DMS153 (cell line): ENCODE measurements at places on chromosomes 6 and 20.

DNA sequence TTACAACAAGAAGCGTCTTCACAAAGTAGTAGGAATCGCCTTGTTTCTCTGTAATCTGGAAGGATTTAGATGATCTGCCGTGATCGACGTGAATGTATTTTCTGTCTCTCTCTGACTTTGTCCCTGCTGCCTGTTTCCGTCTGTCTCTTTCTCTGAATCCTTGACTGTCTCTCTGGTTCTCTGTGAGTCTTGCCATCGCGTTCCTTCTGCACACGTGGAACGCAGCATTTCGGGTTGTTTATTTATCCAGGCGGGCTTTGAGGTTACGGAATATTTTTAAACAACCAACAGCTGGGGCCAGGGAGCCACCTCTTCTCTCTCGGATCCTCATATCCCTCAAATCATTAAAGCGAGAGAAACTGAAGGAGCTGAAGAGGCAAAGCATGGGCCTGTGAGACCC lies 215.9 kb downstream of the ZDHHC14 start:
- DNase-seq, result no peak

DNA sequence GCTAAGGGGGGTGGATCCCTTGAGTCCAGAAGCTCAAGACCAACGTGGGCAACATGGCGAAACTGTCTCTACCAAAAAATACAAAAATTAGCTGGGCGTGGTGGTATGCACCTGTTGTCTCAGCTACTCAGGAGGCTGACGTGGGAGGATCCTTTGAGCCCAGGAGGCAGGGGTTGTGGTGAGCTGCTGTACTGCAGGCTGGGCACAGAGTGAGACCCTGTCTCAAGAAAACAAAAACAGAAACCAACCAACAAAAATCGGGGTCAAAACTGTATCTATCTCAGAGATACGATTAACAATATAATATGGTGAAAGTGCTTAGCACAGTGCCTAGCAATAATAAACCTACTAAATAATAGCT lies 20.7 kb upstream of the BCAS1 start:
- no peak for DNase-seq

DNA sequence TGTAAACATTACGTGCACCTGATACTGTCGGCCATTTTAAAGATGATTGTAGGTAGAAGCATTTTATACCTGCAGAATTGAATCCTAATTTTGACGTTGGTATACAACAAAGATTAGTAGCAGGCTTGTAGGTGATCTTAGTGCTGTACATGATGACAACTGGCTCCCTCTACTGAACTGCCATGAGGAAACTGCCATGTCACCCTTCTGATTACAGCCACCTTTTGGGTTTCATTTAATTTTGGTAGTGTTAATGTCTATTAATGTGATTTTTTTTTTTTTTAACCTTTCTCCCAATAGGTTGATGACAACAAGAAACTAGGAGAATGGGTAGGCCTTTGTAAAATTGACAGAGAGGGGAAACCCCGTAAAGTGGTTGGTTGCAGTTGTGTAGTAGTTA lies 2.3 kb downstream of the RPS12 start:
- no peak for DNase-seq

GRCh38 chr20:50215926-50216325 lies 25.3 kb downstream of the CEBPB start:
- DNase-seq, result no peak

GRCh38 chr6:76866091-76866915 lies 597.0 kb downstream of the HTR1B start:
- no peak for DNase-seq

GRCh38 chr6:105835373-105835772 lies 250.8 kb upstream of the PRDM1 start:
- no peak for DNase-seq

GRCh38 chr20:32466739-32467505 lies 108.8 kb downstream of the ASXL1 start:
- no peak for DNase-seq

GRCh38 chr6:111973927-111974639 lies 79.8 kb upstream of the CCN6 start:
- no peak for DNase-seq

GRCh38 chr6:13561624-13562267 lies 12.7 kb upstream of the SIRT5 start:
- no peak for DNase-seq

DNA sequence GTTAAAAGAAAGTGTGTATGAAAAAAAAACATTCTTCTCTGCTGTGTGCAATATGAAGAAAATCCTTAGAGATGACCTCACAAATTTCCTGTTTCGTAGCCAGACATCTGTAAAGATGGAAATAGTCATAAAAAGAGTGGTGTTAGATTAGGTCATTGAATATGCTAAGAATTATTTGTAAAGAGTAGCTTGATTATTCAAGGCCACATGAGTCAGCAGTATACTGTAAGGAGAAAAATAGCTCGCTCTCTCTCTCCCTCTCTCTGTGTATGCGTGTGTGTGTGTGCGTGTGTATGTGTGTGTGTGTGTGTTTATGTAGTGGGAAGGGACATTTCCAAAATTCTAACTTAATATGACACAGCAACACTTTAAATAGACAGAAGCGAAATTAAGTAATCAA lies 78.8 kb downstream of the PTCHD4 start:
- DNase-seq, result no peak

DNA sequence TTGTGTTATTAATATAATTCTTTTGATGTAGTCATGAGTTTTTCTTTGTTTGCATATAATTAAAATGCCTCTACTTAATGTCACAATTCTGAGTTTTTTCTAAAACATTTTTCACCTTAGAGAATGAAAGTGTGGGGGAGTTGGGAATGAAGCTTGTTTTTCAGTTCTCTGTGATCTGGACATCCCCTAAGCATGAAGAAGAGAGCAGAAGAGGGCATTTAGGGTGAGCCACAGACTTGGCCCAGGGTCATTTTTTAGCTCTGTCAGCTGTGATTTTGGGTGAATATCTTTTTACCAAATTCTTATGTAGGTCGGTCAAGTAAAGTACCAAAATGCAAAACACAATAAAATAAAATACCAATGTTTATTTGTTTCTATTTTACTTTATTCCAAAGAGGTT lies 3.9 kb downstream of the OTOR start:
- DNase-seq, result no peak
